ENCODE measurements at places on chromosomes 2 and 18. TPM values are rescaled to one million over a fixed set of nuclear protein-coding genes. Genes with fewer than 3 reads are reported as not detected.

GRCh38 chr2:69269330-69269729 lies 117.7 kb downstream of the GFPT1 start:
- no peak for DNase-seq
- no peak overlapping the region for H3K27ac ChIP-seq
- no peaks in the 10 kb centered on the region for H3K36me3 ChIP-seq
- H3K4me3 ChIP-seq, result no peak overlapping the region

The SRD5A2 gene
- total RNA-seq, result 0.03 TPM

DNA sequence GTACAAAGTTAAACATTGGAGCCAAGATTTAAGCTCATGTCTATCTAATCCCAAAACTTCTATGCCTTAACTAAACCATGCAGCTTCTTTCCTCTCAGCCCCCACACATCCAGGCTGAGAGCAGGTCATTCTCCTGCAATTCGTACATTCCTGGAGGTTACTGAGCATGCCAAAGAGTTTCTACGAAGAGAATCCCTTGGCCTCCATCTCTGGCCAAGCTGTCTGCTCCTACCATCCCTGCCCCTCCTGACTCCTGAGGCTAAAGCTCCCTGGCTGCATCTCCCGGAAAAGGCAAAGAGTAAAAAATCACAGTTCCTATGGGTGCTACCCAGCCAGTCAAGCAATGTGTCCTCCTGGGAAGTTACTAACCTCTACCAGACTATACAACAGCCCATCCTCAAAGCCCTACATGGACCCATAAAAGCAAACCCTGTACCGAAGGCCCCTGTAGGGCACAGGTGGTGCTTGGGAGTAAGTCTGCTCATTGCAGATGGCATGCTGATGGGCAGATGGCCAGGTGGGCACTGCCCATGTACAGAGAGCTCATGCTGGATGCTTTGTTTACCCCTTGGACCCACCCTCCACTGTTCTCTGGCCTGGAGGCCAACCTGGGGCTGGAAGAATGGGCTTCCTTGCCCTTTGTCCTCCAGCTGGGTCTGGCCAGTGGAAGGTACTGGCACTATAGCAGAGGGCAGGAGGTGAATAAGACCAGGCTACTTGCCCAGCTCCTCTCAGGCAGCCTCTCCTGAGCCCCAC lies 99.5 kb downstream of the TTC32 start:
- no peaks in the 10 kb centered on the region for H3K36me3 ChIP-seq
- no peak overlapping the region for H3K27ac ChIP-seq
- H3K4me3 ChIP-seq, result no peak overlapping the region
- H3K4me1 ChIP-seq, result no peaks in the 10 kb centered on the region

DNA sequence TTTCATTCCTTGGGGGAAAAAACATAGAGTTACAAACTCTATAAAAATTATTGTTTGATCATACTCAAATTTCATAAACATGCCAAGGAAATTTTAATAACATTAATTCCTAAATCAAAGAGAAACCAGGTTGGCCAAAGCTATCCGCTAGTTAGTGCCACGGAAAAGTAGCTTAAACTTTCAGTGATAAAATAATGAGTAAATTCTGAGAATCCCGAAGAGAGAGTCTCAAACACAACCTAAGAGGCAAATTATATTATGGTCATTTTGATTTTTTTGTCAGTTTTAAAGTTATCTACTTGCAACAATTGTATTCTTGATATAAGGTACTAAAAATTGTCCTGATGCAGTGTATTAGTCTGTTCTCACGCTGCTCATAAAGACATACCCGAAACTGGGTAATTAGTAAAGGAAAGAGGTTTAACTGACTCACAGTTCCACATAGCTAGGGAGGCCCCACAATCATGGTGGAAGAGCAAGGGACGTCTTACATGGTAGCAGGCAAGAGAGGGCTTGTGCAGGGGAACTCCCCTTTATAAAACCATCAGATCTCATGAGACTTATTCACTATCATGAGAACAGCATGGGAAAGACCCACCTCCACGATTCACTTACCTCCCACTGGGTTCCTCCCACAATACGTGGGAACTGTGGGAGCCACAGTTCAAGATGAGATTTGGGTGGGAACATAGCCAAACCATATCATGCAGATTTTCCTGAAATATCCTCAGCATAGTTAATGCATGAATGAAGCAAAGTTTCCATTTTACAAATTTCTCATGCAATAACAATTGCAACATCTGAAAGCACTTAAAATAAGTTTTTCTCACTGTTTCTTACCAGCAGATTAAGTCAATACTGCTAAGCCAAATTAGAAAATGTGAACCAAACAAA lies 205.9 kb upstream of the STK17B start:
- DNase-seq, result no peak
- H3K4me1 ChIP-seq, result no peaks in the 10 kb centered on the region
- no peaks in the 10 kb centered on the region for H3K27me3 ChIP-seq
- H3K27ac ChIP-seq, result no peak overlapping the region

DNA sequence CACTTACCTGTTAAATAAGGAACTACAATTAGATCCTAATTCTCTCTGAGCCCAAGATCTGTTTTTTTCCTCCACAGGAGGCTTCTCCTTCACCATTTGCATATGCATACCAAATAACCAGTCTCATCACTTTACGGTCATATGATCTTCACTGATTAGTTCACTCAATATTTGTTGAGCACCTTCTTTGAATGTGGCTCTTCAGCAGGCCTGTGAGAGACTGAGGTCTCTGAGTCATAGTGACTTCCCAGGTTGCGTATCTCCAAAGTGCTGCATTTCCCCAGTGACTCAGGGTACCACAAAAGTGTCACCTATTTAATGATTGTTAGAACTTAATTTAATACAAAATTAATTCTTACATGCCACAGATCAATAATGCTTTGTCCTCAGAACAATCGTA lies 108.8 kb upstream of the TRIB2 start:
- no peak overlapping the region for H3K27ac ChIP-seq
- no peaks in the 10 kb centered on the region for H3K27me3 ChIP-seq
- no peak overlapping the region for H3K4me3 ChIP-seq

DNA sequence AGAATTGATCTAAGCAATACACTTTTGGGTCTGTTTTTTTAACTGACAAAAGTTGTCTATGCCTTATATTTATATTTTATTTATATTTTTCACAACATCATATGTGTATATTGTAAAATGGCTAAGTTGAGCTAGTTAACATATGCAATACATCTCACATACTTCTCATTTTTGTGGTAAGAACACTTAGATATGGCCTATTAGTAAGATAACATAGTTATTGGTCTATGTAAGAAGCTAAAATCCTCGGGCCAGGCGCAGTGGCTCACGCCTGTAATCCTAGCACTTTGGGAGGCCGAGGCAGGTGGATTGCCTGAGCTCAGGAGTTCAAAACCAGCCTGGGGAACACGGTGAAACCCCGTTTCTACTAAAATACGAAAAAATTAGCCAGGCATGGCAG lies 275.6 kb upstream of the ID2 start:
- H3K4me1 ChIP-seq, result no peaks in the 10 kb centered on the region
- H3K36me3 ChIP-seq, result no peaks in the 10 kb centered on the region
- no peak overlapping the region for H3K27ac ChIP-seq
- H3K27me3 ChIP-seq, result no peaks in the 10 kb centered on the region

DNA sequence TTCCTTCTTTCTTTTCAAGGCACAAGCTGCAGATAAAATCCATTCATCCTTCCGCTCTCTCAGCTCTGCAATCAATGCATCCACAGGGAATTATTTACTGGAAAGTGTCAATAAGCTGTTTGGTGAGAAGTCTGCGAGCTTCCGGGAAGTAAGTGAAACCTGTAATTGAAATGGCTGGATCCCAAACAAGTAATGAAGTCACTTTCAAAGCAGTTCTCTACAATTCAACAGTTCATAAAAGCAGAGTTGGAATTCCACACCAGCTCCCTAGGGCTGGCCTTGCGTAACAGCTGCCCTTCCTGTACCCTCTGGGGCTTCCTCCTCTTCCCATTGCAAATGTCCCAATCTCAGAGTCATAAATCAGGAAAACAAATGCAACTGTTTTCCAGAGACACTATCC lies 9.6 kb downstream of the SERPINB2 start:
- no peaks in the 10 kb centered on the region for H3K27me3 ChIP-seq
- no peak for DNase-seq
- H3K36me3 ChIP-seq, result no peaks in the 10 kb centered on the region
- H3K27ac ChIP-seq, result no peak overlapping the region
- no peaks in the 10 kb centered on the region for H3K4me1 ChIP-seq

- H3K4me1 ChIP-seq, result peaks cover 14% of the 10 kb centered on the region
- H3K27me3 ChIP-seq, result no peaks in the 10 kb centered on the region
- no peak for DNase-seq
- no peak overlapping the region for H3K4me3 ChIP-seq
- no peaks in the 10 kb centered on the region for H3K36me3 ChIP-seq
These were observed 232.4 kb downstream of the CALCRL start for GRCh38 chr2:187215532-187216240.

The TMEM182 gene
- total RNA-seq, result 7.2 TPM

GRCh38 chr18:2981212-2981728 lies 31.7 kb downstream of the LPIN2 start:
- H3K4me1 ChIP-seq, result peaks cover 28% of the 10 kb centered on the region
- DNase-seq, result no peak
- H3K4me3 ChIP-seq, result peak overlapping the region; percentile 5
- peak overlapping the region; percentile 57 for H3K27ac ChIP-seq
- H3K27me3 ChIP-seq, result no peaks in the 10 kb centered on the region

The NCKAP5 gene
- 0.31 TPM for total RNA-seq

All from GM23338 (cell line).